ENCODE measurements at places on chromosomes 16 and 17. TPM values are rescaled to one million over a fixed set of nuclear protein-coding genes. Genes with fewer than 3 reads are reported as not detected.

DNA sequence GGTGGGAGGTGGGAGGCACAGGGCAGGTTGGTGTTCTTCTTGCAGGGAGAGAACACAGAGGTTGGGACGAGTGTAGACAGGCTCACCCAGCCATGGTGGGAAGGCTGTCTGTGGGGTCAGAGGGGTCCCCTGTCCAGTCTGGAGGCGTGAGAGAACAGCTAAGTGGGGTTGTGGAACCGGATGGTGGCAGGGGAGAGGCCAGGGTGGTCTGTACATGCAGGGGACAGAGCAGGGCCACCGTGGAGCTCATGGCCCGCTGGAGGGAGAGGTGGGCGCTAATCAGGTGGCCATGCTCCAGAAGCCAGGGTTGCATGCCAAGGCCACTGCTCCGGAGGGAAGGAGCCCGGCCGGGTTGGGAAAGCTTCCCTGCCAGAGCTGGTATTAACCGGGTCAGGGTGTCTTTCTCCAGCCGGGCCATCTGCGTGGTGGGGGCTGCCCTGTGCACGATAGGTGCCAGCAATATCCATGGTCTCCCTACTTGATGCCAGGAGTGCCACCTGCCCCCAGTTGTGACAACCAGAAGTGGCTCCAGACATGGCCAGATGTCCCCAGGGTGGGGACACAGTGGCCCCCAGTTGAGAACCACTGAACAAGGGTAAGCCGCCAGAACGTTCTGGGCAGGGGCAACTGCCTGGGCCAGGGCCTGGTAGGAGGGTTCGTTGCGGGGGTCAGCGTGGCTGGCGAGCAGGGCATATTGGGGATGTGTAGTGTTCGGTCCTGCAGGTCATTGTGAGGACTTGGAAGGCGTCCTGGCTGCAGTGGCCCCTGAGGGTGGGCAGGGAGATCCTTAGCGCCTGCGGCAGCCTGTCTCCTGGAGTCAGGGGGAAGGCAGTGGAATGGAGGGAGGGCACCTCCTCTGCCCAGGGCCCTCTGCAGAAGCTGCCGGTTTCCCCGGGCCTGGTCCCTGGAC is 5.1 kb downstream of the SNN start:
- no peak for DNase-seq

GRCh38 chr16:80517846-80518245 is 22.9 kb upstream of the DYNLRB2 start:
- DNase-seq: no peak

- no peak for DNase-seq
Measured at GRCh38 chr16:21190599-21190998, 20.8 kb downstream of the ZP2 start.

The MNT gene
- total RNA-seq: 37.4 TPM

The RNF40 gene
- 106 TPM for total RNA-seq

The KRT17 gene
- total RNA-seq: 1.1 TPM

The ATP2C2 gene
- total RNA-seq: 2.8 TPM

GRCh38 chr16:8853611-8854010 is 15.2 kb downstream of the CARHSP1 start:
- DNase-seq: no peak

DNA sequence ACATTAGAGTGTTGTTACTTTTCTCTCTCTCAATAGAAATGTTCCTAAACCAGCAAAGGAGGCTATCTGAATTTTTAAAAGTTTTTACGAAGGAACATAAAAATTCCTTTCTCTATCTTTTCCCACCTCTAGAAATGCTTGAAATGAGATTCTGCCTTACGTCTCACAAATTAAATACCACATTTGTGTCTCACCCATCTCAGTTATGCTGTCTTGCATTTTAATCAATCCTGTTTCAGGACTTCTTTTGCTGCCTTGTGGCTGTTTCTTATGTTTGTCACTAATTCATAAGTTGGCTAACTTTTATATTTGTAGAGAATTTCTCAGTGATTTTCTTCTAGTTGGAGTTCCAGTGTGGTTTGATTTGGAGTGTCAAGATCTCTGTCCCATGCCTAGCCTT is 3.5 kb downstream of the OMG start:
- DNase-seq: no peak

The HLF gene
- 0.44 TPM for total RNA-seq

DNA sequence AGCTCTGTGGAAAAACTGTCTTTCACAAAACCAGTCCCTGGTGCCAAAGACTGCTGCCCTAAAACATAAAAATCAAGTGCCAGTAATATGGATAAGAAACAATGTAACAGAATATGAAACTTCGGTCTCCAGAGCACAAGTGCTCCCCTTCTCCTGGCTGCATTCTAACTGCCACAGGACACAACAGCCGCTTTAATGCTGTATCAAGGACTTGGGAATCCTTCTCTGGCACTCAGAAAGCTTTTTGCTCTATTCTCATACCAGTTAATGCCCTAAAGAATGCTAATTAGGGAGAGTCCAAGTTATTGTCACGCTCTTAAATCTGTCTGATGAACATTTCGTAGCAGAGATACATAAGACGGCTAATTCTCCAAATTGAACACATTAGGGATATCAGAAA is 90.9 kb downstream of the PARN start:
- DNase-seq: no peak

The KRT36 gene
- total RNA-seq: not detected

The RPA1 gene
- total RNA-seq: 220 TPM

DNA sequence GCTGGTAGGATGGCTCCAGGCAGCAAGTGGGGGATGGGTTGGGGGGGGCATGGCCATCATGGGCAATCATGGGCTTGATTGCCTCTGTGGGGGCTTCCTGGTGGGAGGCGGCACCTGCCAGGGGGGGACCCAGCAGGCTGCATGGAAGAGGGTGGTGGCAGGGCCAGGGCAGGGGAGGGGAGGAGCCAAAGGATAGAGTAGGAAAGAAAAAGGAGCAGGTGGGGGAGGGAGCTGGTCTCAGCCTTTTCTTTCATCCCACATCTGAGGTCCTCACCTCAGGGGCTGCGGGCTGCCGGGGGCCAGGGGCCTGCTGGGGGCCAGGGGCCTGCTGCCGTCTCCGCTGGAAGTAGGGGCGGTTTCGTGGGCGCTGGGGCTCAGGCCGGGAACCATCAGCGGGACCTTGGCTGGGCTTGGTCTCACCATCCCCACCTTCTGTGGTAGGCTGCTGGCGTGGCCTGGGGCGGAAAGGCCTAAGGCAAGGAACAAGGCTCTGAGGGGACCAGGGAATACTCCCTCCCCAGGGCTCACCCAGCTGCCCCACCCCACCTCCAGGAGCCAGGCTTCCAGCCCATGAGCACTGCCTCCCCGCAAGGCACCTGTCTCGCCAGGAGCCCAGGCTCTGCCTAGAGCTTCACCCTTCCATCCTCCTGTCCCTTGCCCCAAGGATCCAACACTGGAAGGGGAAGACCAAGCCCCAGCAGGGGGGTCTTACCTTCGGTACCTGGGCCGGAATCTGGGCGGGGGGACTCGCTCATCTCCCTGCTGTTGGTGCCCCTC is 5.0 kb downstream of the YBX2 start:
- DNase-seq: no peak

DNA sequence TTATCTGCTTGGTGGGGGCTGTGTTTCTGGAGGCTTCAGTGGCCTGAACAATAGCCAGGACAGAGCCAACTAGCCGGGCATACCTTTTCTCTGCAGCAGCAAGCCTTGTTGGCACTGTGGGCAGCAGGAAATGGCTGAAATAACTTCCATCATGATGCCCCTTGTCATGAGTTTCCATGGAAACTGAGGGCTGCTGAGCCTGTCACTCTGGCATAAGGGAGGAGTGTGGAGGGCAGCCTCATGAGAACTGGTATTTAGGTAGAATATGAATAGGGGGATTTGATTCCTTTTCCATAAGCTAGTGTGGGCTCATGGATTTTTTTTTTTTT is 39.4 kb downstream of the PLCG2 start:
- no peak for DNase-seq

GRCh38 chr17:75738218-75738802 is 17.1 kb downstream of the ITGB4 start:
- DNase-seq: no peak

DNA sequence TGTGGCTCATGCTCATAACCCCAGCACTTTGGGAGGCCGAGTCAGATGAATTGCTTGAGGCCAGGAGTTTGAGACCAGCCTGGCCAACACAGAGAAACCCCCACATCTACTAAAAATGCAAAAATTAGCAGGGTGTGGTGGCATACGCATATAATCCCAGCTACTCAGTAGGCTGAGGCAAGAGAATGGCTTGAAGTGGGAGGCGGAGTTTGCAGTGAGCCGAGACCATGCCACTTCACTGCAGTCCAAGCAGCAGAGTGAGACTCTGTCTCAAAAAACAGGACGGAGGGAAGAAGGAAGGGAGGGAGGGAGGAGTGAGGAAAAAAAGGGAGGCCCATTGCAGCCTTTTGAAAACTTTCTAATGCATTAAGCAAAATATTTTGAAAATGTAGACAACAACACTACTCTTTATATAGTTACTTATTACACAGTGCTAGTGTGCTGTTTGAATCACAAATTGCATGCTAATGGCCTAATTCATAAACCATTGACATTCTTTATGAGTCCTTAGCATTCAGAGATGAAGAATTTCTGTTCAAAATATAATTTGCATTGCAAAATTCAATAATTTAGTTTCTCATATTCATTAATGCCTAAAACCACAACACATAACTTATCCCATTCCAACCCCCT is 59.4 kb downstream of the TMEM114 start:
- no peak for DNase-seq

DNA sequence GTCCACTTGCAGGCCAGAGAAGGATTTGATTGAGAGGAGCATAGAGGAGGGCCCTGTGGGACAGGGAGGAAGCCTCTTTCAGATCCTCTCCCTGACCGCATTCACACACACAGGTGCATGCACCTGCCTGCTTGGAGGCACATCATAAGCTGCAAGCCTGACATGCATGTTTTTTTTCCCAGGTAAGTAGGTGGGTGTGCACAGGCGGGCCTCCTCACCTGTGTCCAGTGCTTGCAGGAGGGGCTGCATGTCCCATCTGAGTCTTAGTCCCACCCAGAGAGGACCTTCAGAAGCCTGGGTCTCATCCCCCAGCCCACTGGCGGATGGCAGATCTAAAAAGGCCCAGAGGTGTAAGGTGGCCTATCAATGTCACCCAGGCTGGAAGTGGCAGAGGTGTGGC is 130.8 kb downstream of the TMEM132E start:
- peak; percentile 10 for DNase-seq

The KRT39 gene
- not detected for total RNA-seq

GRCh38 chr16:14672403-14672971 is 21.6 kb downstream of the PLA2G10 start:
- DNase-seq: no peak

DNA sequence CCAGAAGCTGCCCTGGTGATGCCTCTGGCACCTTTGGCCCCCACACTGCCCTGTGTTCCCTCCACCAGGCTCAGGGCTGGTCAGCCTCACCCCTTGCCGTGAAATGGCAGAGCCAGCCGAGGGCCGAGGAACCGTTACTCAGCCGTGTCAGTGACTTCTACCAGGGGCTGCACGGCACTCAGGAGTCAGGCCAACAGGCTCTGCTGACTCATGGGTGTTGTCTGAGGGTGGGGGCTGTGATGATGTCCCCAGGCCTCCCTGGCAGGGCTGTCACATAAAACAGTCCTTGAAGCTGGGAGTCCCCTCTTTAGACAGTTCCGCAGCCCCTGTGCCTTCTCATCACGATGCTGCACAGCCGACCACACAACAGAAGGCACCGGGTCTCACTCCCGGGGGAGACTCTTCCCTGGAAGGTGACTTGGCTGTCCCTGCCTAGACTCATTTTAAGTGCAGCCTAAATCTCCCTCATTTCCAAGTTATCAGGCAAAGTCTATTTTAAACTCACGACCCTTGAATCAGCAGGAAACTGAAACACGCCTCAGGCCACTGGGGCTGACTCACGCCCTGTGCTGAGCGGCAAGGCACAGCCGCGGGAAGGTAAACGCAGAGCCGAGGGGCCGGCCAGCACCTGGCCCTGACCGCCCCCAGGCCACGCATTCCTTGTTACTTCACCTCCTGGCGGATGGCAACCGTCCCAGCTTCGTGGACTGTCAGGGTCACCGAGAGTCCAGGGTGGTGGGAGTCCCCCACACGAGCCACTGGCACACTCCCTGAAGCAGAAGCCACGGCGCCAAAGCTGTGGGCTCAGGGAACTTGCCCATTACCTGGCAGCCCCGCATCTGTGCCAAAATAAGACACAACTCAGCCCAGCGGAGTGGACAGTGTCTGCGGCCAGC is 102.6 kb downstream of the ZNF778 start:
- DNase-seq: peak; percentile 61

- no peak for DNase-seq
Measured at GRCh38 chr16:25585526-25585925, 106.2 kb upstream of the HS3ST4 start.

GRCh38 chr16:88951989-88952388 is 25.0 kb downstream of the CBFA2T3 start:
- DNase-seq: no peak

DNA sequence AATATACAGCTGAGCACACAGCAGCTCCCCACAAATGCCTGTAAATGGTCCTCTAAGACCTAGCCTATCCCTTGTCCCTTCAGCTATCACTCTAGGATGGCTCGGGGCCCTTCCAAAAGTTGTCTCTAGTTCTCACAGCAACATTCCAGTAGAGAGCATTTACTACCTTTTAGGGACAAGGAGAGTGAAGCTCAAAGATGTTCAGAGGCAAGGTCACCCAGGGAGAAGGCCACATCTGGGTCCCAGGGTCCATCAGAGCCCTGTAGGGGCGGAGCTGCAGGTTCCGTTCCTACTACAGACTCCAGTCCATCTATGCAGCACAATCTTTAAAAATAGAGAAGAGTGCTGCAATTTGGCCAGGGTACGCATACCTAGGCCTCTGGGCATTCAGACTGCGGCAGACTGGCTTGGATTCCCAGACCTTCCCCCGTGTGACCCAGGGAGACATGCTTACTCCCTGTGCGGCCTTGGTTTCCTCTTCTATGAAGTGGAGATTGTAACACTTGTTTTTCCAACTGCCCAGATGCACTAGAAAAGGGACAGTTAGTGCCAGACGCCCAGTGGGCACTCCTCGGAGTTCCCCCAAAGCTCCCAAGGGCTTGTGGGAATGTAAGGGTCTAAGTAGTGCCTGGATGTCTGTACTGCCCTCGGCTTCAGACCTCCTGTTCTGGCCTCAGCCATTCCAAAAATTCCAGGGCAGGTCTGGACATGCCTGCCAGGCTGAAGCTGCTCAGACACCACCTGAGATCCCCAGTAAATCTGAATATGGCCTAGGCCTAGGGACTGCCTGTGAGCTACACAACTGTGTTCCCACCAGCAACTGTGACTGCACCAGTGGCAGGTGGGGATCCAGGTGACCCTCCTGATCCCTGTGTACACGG is 2.5 kb downstream of the SLC12A4 start:
- no peak for DNase-seq

DNA sequence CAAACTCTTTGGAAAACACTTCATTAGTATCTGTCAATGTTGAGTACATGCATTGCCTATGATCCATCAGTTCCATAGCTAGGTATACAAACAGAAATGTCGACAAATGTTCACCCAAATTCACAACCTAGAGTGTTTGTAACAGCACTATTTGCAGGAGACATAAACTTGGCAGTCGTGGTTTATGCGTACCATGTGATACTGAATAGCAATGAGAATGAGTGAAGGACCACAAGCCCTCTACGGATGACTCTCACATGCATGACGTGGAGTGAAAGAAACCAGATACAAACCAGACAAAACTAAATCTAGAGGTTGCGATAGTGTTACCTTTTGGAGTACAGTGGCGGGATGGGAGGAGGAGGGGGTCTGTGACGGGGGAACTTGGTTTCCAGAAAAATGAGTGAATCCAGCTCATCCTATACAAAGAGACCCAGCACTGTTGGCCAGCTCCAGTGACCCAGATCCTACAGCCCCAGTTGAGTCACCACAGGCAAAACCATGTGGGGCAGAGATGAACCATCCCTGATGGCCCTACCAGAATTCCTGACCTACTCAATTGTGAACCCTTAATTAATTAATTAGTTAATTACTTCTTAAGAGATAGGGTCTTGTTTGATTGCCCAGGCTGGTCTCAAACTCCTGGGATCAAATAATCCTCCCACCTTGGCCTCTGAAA is 15.9 kb upstream of the ULK2 start:
- DNase-seq: no peak
